ENCODE measurements at places on chromosomes 6 and 20.
A peak's percentile ranks its signal among the peaks of the same experiment; 100 is the strongest.

DNA sequence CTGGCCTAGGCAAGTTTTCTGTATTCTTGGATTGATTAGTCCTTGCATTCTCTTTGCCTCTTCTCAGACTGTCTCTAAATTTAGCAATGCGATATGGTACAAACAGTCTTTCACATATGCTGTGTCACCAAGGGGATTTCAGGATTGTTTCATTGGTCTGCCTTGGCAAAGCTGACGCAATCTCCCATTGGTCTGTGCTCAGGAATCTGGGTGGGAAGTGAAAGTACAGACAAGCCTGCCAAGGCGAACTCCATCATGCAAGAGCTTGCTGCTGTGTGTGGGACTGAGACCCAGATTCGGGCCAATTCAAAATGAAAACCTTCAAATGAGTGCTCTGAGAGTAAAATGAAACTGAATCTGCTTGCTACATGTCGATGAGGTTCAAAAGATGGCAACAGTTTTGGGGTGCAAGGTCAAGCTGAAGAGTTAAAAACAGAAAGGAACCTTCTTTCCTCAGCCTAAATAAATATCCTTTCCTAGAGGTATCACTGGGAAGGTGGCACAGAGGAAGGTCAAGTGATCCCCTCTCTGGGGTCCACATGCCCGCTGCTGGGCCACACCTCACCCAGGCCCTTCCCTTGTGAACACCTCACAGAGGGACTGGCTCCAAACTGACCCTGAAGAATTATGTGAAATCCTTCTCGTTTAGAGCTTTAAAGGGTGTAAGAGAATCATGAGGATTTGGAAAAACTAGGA lies 198.8 kb upstream of the PREP start:
- DNase-seq, result no peak

GRCh38 chr20:40016392-40016791 lies 672.6 kb downstream of the MAFB start:
- DNase-seq, result no peak

- DNase-seq, result peak; percentile 81
Measured at GRCh38 chr20:63394069-63394919, 33.1 kb upstream of the CHRNA4 start.

DNA sequence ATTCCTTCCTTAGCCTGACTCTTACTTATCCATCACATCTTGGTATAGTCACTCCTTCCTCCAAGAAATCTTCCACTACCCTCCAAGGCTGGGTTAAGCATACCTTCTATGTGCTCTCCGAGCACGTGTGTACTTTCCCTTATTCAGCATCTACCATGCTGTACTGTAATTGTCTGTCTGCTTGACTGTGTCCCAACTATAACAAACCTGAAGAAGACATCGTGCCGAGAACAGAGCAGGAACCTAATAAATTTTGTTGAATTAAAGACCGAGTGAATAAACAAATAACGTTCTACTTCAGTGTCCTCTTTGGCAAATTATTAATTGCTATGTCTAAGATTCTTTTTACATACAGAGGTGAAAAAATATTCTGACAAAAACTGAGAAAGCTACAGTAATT lies 35.8 kb downstream of the USP49 start:
- no peak for DNase-seq

GRCh38 chr6:40444312-40444711 lies 142.9 kb downstream of the LRFN2 start:
- DNase-seq, result no peak

GRCh38 chr6:135054226-135054568 lies 425 bp downstream of the HBS1L start:
- no peak for DNase-seq

GRCh38 chr20:3995749-3996320 lies 19.5 kb downstream of the RNF24 start:
- DNase-seq, result no peak

DNA sequence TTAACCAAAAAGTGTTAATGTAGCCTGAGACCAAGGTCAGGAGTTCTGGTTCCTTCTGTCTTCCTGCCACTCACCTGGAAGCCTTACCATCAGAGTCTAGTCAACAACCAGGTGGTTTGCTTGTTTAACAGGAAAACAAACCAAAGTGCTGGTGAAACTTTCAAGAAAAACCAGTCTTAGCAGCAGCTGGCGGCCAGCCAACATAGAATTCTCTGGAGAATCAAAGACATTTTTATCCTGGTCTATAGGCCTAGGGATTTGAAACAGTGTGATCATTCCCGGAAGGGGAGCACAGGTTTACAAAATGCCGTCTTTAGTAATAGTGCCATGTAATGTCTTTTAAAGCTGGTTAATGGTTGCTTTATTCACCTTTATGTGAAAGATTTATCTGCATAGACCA lies 146.6 kb upstream of the AKIRIN2 start:
- no peak for DNase-seq

- no peak for DNase-seq
Measured at GRCh38 chr6:31713991-31714684, 1.0 kb upstream of the LY6G6D start.

DNA sequence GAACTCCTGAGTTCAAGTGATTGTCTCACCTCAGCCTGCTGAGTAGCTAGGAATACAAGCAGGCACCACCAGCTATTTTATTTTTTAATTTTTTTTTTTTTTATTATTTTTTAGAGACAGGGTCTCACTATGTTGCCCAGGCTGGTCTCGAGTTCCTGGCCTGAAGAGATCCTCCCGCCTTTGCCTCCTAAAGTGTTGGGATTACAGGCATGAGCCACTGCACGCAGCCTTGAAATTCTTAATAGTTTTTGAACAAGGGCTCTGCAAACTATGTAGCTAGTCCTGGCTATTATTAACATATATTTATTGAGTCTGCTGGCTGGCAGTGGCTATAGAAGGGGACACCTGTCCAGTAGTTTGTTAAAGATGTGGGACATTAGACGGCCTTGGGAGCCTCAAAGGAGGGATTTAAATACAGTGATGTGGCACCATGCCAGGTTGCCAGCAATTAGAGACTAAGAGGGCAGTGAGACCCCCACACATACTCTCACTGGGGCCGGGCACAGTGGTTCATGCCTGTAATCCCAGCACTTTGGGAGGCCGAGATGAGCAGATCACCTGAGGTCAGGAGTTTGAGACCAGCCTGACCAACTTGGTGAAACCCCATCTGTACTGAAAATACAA lies 21.1 kb upstream of the TAF8 start:
- DNase-seq, result no peak

GRCh38 chr6:151091571-151091970 lies 148.2 kb upstream of the AKAP12 start:
- no peak for DNase-seq

DNA sequence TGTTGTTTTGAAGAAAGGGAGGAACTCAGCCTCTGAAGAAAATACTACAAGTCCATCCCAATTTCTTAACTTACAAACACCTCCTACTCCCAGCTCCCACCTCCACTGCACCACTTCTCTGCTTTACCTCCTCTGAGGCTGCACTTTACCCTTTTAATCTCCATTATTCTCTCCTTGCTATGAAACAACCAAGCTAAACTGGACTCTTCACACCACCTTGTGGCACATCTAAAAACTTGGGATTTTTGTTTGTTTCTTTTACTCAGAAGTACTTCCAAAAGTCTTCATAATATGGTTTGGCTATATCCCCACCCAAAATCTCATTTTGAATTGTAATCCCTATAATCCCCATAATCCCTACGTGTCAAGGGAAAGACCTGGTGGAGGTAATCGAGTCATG lies 142.2 kb downstream of the MOXD1 start:
- DNase-seq, result no peak

DNA sequence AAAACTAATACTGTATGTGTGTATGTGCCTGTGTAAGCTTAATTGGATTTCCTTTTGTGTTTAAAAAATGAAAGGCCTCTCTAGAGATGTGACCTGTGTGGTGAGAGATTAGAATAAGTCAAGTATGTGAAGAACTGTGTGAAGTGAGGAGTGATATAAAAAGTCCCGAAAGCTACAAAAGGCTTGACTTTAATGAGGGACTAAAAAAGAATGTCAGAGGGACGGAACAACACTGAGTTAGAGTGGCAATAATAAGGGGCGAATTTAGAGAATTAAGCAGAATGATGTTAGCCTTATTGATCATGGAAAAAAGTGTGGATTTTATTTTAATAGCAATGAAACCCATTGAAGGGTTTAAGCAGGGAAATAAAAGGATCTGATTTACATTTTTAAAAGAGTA lies 1281.2 kb upstream of the ADGRB3 start:
- no peak for DNase-seq

DNA sequence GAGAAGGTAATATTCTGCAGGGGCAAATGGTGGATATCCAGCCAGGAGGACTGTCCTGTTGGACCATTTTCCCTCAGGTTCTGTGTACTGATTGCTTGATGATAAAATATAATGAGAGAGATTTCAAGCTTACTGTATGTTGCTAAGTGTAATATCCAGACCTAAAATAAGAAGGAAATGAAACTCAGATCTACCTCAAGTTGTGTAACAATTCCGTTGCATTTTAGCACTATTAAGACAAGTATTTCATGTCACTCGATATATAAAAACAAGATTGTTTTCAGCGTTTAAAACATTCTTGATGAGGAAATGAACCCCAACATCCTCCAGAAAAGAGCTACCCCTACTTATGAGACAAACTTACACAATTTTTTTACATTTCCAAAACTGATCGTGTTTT lies 57.2 kb downstream of the RGS17 start:
- no peak for DNase-seq

- no peak for DNase-seq
Measured at GRCh38 chr6:28583463-28583862, 57.8 kb downstream of the GPX5 start.

DNA sequence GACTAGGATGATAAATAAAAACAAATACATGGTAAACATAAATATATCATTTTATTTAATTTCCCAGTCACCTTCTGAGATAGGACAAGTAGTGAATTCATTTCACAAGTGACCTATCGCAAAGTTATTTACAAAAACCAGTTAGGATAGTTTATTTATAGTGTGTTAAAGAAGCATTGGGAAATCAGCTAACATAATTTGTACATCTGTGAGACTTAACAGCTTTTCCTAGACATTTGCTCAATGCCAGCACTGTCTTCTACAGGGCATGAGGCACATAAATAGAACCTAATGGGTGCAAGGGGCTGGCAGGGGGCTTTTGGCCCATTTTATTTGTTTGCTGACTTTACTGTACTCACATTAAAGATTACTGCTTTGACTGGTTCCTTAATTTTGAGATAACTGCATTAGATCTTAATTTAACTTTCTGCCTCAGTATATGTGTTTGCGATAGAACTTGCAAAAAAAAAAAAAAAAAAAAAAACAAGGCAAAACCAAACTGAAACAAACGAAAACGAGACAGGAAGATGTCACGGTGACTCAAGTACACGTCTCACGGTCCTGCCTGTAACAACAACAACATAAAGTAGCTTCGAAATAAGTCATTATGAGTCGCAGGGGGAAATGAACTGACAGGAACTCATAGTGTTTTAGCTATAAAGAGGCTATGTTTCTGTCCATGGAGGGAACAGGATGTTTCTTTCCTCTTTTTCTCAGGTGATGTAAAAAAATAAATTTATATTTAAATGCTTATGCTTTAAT lies 133.7 kb upstream of the GMDS start:
- no peak for DNase-seq

- DNase-seq, result peak; percentile 13
Measured at GRCh38 chr6:116287689-116288282, 8.1 kb upstream of the TSPYL1 start.

DNA sequence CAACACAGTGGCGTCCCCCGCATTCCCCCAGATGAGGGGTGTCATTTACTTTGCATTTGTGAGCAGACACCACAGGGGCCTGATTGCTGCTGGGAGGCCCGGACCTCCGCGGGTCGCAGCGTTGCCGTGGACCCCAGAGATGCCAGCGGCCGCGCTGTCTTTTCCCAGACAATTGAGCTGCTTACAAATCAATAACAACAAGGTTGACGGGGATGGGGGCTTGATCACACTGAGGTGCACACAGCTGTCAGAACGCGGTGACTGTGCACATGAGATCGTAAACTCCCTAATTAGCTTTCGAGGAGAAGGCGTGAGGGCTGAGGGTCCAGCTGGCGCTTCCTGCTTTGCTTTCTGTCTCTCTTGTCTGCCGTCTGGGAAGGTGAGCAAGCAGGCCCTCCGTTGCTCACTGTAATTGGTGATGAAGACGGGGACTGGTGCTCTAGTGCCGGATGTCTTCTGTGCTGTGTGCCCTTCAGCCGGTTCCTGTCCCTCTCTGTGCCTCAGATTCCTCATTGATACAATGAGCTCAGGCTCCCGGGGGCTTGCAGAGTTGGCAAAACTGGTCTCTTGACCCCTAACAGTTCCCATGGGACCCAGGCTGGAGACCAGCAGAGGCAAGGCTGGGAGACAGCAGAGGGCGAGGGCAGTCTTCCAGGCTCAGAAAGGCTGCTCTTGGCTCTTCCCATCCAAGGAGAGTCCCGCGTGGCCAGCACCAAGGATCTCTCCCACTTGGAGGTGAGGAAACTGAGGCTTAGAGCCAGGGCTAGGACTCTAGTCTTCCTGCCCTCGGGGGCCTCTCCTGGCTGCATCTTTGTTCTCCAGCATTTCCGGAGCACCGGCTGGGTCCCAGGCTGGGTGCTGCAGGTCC lies 126.0 kb upstream of the PMEPA1 start:
- no peak for DNase-seq

- peak; percentile 85 for DNase-seq
Measured at GRCh38 chr6:45714741-45715507, 300.7 kb downstream of the CLIC5 start.

GRCh38 chr6:142255785-142256184 lies 46.0 kb upstream of the ADGRG6 start:
- DNase-seq, result no peak

- DNase-seq, result no peak
Measured at GRCh38 chr20:41615676-41616075, 2.5 kb downstream of the CHD6 start.

DNA sequence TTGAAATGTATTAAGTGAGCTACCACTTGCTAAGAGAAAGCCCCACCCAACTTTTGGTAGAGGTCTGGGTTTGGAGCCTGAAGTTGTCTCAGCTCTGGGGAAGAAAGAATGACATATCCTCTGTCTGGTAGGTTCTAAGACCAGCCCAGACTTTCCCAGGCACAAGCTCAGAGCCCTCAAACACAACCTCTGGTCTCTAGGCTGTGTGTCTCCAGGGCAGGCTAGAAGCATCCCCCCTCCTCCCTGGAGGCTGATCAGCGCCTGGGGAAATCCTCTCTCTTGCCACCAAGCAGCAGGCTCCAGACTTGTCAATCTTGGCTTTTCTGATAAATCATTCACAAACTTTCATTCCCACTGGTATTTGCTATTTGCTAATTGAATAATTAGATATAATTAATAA lies 226.5 kb upstream of the CST7 start:
- DNase-seq, result no peak

- no peak for DNase-seq
Measured at GRCh38 chr20:1907586-1907985, 12.4 kb downstream of the SIRPA start.

DNA sequence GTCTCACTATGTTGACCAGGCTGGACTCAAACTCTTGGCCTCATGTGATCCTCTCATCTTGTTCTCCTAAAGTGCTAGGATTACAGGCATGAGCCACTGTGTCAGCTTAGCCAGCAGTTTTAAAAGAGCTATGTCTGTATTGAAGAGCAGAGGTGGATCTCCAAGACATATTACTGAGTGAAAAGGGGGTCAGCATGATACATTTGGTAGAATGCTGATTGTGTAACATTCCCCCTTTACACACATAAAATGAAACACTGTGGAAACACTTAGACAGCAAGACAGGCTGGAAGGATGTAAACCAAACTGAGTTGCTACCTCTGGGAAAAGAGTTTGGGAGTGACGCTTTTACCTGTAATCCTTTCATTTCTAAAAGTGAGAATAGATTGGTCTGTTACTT lies 1.7 kb upstream of the RIPOR3 start:
- no peak for DNase-seq

Data from NCI-H526 treated with DMSO at 0.1 percent for 48 hours (cell line).